ENCODE measurements at places on chromosomes 4 and X. TPM values are rescaled to one million over a fixed set of nuclear protein-coding genes. Genes with fewer than 3 reads are reported as not detected.

GPRASP2 gene
- 84.8 TPM for total RNA-seq

TEX11 gene
- total RNA-seq, result not detected

ZFX gene
- total RNA-seq, result 46.1 TPM

ADGRL3 gene
- total RNA-seq, result 302 TPM

TMPRSS11D gene
- total RNA-seq, result not detected

MAGEA8 gene
- not detected for total RNA-seq

CYTL1 gene
- 0.82 TPM for total RNA-seq

VCX3A gene
- not detected for total RNA-seq

ZCCHC18 gene
- total RNA-seq, result 10.2 TPM

- DNase-seq, result no peak
Measured at GRCh38 chrX:36640232-36640631, 367.9 kb upstream of the FAM47C start.

- no peak for DNase-seq
Measured at GRCh38 chrX:129980540-129981199, 1.8 kb upstream of the BCORL1 start.

DNA sequence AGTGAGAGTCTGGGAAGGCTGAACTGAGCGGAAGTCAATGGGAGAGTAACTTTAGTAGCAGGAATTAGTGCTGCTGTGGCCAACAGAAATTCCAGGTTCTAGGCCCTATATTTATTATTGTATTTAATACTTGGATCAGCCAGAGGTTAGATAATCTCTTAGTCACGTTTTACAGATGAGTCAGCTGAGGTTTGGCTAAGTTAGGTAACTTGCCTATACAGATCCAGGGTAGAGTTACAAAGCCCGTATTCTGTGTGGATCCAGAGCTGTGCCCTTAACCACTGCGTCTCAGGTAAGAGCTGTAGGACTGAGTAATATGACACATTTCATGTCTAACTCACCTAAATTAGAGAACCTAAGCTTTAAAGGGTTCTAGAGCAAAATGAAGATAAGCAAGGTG is 20.5 kb downstream of the PSMD10 start:
- no peak for DNase-seq

DNA sequence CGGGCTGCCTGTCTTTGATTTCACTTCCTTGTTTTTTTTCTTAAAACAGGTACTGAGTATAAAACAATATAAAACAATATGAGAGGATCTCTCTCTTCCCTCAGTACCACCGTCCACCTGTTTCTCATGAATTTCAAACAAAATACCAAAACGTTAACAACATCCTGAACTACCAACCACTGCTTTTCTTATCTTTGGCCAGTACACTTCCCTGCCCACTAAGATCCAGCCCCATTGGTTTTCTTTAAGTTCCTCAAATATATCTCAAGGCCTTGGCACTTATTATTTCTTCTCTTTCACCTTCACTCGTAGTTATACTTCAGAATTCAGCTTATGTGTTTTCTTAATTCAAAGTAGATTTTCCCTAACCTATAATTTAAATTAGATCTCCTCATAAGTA is 370.2 kb upstream of the GRIA3 start:
- DNase-seq, result no peak

DNA sequence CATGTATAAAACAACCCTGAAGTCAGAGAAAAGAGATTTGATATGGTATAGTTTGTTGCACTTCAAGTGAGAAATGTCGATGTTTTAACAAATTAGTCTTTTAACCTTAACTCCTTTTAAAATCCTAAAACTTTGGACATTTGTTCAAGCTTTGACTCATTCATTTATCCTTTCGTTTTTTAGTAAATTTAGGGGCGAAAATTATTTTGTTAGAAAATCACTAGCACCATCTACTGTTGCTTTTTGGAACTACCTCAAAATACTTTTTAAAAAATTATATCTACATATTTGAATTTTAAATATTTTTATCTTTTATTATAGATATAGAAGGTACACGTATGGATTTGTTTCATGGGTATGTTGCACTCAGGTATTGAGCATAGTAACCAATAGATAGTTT is 165.1 kb upstream of the POF1B start:
- no peak for DNase-seq

GRCh38 chr4:75344915-75345314 is 169.3 kb downstream of the RCHY1 start:
- DNase-seq, result no peak

- DNase-seq, result no peak
Measured at GRCh38 chrX:105876658-105877057, 54.3 kb downstream of the NRK start.

DNA sequence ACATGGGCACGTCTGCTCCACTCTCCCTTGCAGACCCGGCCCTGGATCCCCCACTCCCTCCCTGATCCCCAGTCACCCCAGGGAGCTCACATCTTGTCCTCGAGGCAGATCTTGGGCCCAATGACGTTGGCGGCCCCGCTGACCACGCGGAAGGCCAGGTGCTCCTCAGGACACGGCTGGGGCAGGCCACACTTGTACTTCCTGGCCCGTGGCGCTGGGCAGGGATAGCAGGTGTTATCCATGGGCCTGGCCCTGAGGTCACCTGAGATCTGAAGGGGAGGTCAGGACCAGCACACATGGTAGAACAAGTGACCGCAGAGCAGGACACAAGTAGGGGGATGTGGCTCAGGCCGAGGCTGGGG is 7.7 kb downstream of the FAM3A start:
- DNase-seq, result no peak

- DNase-seq, result no peak
Measured at GRCh38 chrX:107723511-107723910, 52.1 kb downstream of the TSC22D3 start.

GRCh38 chrX:153457136-153457825 is 11.4 kb upstream of the TREX2 start:
- no peak for DNase-seq

- no peak for DNase-seq
Measured at GRCh38 chr4:151409470-151410313, 716 bp downstream of the FHIP1A start.

DNA sequence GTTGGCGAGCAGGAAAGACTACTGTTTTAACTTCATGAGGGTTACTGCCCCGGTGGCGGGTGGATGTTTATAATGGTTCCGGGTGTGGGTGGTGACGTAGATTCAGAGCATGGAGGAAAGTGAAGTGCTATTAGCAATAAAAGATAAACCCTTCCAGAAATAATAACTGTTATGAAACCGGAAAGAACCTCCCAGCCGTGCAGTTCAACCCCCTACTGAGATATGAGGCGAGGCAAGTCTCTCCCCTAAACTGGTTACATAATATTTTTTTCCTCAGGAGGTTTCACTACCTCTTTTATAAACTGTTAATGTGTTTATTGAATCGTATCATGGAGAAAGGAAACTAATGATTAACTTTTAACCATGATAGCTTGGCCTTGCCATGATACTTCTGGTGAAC is 33.9 kb upstream of the STIM2 start:
- DNase-seq, result no peak

DNA sequence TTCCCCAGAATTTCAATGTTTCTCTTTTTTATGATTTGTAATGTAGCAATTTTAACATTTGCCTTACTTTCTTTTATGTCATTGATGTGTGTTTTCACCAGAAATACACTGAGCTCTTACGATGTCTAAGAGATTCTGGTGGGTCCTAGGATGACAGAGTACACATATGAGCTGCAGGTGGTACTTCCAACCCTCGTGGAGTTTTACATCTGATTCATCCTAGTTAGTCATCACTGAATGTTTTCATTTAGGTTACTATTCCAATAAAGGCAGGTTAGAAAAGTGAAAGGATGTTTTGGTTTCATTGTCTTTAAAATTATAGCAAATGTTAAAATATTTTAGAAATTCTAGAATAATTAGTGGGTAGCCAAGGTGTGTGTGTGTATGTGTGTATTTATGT is 605.9 kb downstream of the ADGRL3 start:
- DNase-seq, result no peak
